ENCODE measurements at places on chromosomes 6 and 20.

GRCh38 chr6:119540417-119540816 lies 190.9 kb upstream of the MAN1A1 start:
- no peak for DNase-seq

DNA sequence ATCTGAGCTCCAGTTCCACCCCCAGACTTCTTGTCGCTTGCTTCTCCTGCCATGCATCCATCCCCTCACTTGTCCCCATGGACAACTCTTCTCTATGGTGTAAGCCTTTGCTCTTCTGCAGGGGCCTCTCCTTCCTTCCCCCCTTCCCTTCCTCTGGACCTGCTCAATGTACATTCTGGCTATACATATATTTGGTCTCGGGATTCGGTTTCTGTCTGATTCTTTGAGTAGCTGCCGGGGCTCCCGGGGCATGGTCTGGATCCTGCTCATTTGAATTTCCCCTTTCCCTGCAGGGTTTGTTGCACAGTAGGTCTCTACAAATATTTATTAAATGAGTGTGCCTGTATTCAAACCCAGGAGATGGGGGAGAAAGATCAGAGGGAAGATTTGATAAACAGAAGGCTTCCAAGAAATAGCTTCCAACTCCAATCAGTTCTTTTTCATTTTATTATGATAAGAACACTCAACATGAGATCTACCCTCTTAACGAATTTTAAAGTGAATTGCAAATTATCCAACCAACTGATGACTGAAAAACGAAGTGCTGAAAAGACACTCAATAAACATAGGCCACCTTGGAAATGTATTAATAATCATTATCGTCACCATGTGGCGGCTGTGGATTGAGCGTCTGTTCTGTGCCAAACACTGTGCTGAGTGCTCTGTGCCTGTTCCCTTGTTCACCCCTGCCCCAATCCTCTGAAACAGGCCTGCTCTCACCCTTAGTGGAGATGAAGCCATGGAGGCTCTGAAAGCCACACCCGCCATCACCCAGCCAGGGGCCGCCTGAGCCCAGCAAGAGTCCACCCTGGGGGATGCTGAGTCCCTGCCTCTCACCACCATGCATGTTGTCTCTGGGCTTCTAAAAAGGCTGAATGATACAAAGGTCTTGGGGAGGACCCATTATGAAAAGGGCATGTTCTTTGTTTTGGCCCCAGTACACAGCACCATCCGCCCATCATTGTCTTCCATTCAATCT lies 34.3 kb upstream of the APCDD1L start:
- DNase-seq = no peak

DNA sequence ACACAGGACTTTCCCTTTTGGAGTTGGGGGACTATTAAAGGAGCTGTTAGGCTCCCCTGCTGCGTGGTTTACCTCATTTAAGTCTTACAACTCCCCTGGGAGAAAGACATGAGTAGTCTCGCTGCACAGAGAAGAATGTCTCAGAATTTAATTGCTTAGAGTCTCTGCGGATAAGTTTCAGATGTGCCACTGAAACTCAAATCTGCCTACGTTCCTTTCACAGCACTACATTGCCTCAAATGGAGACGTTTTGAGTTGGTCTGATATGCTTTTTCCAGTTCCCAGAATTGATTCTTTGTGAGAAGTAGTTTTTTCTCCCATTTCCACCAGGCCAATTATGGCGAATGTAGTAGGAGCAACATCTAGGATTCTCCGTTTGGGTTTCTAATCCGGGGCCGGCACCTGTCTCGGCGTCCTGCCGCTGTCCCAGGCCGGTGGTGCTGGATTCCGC lies 532 bp upstream of the SLC35F1 start:
- no peak for DNase-seq

DNA sequence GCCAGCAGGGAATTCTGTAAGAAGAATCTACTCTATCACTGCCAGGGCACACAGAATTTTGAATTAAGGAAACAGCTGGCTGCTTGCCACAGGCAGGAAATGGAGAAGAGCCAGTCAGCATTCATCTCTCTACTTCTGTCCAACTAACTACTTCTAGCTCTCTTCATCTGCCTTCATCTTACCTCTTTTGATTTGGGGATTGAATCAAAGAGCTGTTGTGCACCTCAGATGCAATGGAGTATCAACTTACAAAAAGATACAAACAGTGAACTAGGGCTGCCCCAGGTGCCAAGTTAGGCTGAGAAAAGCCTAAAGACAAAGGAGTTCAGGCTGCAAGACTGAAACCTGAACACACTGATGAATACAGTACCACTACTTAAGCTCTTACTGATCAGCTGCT lies 82.0 kb downstream of the PTPRK start:
- DNase-seq = no peak

Data from esophagus squamous epithelium (tissue), 5 donors.